ENCODE measurements at places on chromosomes 12 and 14.

- no peak for DNase-seq
These were observed 35.9 kb downstream of the ALDH1L2 start for GRCh38 chr12:105048315-105048714.

GRCh38 chr12:10750385-10750727 lies 27.2 kb upstream of the YBX3 start:
- no peak for DNase-seq

DNA sequence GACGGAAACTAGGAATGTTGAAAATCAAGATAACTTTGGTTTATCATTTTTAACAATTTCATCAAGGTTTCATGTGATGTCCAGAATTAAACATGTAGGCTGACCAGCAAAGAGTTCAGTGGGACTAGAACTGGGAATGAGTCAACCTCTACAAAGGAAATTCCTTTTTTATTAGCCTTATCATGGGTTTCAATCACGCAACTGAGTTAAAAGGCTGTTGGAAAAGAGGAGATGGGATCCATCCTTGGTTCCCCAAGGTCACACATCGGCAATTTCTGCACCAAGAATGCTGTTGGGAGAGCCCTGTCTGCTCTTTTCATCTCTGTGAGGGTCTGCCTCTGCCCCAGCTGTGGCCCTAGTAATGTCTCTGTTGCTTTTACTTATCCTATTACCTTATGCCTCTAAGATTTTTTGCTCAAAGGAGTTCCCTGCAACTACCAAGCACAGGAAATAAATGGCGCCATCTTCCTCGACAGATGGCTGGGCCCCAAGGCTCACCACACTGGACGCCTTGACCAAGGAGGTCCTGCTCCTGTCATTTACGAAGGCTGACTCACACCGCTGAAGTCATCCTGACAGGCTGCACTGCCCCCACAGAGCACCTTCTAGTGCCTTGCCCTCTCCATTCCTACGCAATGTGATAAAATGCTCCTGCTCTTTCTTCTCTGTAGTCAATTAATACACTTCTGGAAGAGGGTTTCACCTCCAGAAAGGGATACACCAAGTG lies 367.4 kb downstream of the GXYLT1 start:
- DNase-seq, result no peak

- no peak for DNase-seq
These were observed 671 bp upstream of the AQP2 start for GRCh38 chr12:49949866-49950265.

GRCh38 chr12:57046086-57046791 lies 3.7 kb downstream of the MYO1A start:
- DNase-seq, result no peak

- DNase-seq, result no peak
These were observed 30.7 kb downstream of the FOXN3 start for GRCh38 chr14:89386212-89386886.

- no peak for DNase-seq
These were observed 302.0 kb downstream of the TRHDE start for GRCh38 chr12:72574138-72574537.

DNA sequence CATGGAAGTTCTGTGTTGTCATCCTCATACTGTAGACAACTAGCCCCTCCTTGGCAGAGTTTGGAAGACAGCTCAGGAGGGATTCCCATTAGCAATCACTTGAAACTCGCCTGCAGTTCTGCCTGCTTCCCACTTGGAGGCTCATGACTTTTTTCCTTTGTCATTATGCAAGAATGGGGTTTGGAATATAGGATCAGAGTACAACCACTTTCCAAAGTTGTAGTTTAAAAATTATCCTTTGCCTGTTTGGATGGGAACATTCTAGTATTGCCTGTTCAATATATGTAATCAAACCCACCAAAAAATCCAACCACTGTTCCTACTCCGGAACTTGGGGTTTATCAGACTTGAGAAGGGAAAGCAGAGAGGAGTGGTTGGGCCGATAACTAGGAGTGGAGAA lies 2.1 kb upstream of the GPD1 start:
- no peak for DNase-seq

GRCh38 chr14:61575126-61575525 lies 120.2 kb upstream of the HIF1A start:
- no peak for DNase-seq

GRCh38 chr12:96132819-96133218 lies 61.4 kb upstream of the ELK3 start:
- no peak for DNase-seq

- DNase-seq, result no peak
These were observed 36.5 kb upstream of the CERS5 start for GRCh38 chr12:50203691-50204090.

GRCh38 chr12:14960548-14961465 lies 594 bp downstream of the ARHGDIB start:
- no peak for DNase-seq

- DNase-seq, result no peak
These were observed 13.5 kb upstream of the ATF1 start for GRCh38 chr12:50750366-50750765.

- DNase-seq, result no peak
These were observed 2.9 kb upstream of the EPYC start for GRCh38 chr12:91007531-91008290.

DNA sequence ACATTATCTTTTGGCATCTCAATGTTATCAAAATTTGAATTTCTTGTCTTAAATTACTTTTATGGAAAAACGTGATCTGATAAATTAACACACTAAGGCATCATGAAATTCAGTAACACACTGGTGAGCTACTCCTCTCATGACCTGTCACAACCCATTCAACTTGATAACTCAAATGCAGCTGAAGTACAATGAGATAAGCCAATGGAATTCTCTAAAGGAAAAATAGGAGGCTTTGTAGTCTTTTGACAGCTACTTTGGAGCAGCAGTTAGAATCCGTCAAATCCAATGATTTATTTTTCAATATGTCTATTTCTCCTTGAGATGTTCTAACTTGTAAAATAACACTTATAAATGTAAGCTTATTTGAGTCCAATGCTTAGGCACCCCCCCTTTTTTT lies 1029.4 kb downstream of the TRHDE start:
- no peak for DNase-seq

- DNase-seq, result no peak
These were observed 105.1 kb downstream of the AKAP6 start for GRCh38 chr14:32434180-32434579.

GRCh38 chr12:113825705-113826104 lies 140.4 kb downstream of the RBM19 start:
- no peak for DNase-seq

GRCh38 chr12:45872446-45872845 lies 117.9 kb downstream of the SCAF11 start:
- DNase-seq, result no peak

GRCh38 chr14:54809767-54810166 lies 92.9 kb downstream of the GCH1 start:
- no peak for DNase-seq

- DNase-seq, result no peak
These were observed 97.6 kb upstream of the SLC38A2 start for GRCh38 chr12:46470036-46470627.

- DNase-seq, result no peak
These were observed 381.6 kb downstream of the VRK1 start for GRCh38 chr14:97178781-97179180.

DNA sequence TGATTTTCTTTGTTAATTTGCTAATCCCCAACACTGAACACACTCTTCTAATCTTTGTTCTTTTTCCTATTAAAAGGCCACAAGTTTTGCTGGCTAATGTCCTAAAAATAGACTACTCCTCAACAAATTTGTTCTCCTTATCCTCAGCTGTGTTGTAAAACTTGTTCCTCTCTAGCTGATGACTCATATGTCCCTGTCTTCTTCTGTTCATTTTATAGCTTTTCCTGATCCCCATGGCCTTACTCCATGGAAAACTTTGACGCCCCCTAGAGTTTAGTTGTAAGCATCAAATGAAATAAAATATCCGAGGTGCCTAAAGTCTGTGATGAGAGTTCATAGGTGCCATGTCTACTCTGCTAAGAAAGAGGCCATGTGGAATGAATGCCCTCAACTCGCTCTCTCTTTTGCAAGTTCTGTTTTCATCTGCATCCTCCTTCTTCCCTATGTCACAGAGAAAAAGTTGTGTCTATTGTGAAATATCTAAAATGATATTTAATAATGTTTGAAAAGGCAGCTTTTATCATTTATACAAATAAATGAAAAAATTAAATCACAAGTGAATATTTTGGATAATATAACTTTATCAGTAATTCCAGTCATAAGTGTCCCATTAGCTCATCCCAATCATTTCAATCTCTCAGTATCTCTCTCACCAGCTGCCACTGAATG lies 237.9 kb downstream of the IPO8 start:
- DNase-seq, result no peak

DNA sequence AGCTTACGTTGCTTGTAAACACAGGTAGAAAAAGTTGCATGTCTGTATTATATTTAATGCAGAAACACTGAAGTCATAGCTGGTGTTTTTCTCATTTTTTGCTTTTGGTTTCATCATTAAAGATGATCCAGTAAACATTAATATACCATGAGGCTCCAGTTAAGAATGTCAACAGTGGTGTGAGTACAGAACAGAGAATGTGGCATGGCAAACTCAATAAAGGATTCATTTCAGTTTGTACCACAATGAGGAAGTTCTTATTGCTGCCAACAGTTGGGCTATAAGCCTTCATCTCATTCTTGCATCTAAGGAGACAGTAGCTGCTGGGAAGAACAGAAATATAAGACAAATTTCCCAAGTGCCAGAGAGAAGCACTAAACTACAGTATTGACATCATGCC lies 72.1 kb upstream of the ST8SIA1 start:
- no peak for DNase-seq

DNA sequence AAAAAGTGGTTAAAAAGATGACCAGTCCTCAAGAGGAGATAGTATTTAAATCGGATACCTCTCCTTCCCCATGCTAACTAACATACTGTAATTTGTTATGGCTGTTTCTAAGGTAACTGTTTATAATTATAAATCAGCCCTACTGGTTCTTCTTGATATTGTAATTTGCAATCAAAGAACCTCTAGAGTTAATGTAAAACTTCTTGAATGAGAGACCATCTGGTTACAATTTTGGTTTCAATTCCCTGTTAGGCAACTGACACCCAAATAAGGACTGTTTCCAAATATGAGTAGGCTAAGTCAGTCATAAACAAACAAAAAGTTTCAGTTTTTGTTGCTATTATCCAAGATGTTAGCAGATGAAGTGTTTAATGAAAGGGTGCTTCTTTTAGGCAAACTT lies 120.2 kb upstream of the DNM1L start:
- DNase-seq, result no peak

DNA sequence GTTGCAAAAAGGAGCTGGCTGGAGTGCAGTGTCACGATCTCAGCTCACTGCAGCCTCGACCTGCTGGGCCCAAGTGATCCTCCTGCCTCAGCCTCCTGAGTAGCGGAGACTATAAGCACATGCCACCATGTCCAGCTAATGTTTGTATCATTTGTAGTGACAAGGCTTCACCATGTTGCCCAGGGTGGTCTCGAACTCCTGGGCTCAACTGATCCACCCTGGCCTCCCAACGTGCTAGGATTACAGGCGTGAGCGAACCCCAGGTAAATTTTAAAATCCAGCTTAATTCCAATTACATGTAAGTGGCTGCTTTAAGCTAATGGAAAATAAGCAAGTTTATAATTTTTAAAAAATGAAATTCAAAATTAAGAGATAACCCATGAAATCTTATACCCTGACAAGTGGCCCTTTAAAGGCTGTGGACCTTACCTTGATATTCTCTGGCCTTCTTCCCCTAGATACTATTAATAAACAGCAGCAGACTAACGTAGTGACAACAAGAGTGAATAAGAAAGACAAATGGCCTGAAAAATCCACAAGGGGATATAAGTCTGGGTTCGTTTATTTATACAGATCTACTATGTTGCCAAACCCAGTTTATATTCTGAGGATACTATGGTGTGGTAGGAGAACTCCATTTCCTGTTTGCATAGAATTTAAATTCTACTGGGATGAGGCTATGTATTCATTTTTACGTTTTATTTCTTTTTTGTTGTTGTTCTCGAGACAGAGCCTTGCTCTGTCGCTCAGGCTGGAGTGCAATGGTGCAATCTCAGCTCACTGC lies 25.6 kb upstream of the SLC2A3 start:
- no peak for DNase-seq

DNA sequence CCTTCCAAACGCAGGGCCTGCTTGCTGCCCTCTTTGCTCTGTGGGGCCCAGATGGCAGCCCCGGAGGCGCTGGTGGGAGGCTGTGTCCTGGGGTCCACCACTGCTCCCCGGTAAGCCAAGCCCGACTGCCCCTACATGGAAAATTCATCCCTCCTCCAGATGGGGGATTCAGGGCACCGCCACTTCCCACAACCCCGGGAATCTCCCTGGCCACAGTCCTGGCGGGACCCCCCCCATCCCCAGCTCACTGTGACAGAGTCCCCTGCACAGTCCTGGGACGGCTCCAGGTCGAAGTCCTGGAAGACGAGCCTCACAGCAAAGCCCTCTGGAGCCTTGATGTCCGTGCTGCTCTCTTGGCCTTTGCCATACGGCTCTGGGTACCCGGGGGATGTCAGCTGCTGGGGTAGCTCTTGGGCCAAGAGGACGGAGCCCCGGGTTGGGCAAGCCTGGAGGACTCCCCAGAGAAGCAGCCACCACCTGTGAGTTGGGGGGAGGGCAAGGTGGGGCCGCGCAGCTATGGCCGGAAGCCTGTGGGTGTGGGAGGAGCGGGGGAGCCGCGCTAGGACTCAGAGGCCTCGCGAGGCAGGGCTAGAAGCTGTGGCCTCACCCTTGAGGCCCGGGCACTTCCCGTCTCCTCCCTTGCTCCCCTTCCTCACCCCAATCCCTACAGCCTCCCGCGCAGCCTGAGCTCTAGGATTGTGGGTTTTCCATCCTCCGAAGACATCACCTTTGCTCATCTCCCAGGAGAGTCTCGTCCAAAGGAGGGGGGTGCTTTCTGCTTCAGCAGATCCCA lies 815 bp downstream of the C1RL start:
- DNase-seq, result peak; percentile 93

GRCh38 chr12:88253371-88253978 lies 111.4 kb downstream of the TMTC3 start:
- DNase-seq, result no peak

- DNase-seq, result no peak
These were observed 241.5 kb downstream of the SNAPC1 start for GRCh38 chr14:62003701-62004100.

DNA sequence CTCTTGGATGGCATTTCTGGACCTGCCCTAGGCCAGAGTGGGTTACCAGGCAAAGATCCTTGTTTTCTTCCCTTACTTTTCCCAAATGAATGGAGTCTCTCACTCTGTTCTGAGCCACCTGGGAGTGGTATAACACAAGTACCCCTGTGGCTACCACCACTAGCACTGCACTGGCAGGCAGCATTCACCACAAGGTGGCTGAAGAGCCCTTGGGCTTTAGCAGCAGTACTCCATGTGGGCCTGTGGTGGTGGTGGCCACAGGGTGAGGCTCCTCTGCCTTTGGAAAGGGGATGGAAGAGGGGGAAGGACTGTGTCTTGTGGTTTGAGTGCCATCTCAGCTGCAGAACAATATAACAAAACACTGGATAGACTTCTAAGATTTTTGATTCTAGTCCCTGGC lies 38.1 kb upstream of the LMNTD1 start:
- no peak for DNase-seq

DNA sequence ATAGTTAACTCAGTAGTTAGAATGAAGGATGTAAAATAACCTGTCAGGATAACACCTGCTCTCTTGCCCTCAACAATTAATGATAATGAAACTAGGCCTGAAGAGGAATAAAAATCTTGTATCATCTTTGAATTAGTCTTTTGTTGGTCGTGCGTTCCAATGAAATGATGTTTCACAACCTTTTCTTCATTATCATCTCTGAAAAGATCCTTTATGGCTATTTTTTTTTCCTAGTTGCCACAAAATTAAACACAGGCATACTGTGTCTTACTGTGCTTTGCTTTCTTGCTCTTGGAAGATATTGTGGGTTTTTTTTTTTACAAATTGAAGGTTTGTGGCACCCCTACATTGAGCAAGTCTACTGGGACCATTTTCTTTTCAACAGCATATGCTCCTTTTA lies 128.6 kb downstream of the BICD1 start:
- DNase-seq, result no peak
